ENCODE measurements at places on chromosomes 2 and 18.

GRCh38 chr18:79642626-79643025 lies 37.0 kb upstream of the CTDP1 start:
- DNase-seq = no peak

GRCh38 chr2:118535818-118536212 lies 311.6 kb downstream of the EN1 start:
- no peak for DNase-seq

DNA sequence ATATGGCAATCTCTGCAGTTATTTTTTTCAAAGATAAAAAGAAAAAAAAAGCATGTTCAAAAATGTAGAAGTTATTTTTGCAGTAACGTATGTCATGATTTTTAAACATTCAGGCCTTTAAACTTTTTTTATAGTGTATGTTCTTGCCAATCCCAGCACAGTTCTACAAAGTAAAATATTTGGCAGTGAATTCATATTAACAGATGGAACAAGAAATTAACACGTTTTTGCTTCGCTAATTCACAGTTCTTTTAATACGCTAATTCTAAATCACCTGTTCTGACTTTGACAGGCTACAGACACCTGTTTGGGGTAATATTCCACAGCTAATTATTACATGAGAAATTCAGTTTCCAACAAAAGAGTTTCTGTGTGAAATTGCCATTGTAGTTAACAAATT lies 183.2 kb downstream of the ARHGAP15 start:
- no peak for DNase-seq

DNA sequence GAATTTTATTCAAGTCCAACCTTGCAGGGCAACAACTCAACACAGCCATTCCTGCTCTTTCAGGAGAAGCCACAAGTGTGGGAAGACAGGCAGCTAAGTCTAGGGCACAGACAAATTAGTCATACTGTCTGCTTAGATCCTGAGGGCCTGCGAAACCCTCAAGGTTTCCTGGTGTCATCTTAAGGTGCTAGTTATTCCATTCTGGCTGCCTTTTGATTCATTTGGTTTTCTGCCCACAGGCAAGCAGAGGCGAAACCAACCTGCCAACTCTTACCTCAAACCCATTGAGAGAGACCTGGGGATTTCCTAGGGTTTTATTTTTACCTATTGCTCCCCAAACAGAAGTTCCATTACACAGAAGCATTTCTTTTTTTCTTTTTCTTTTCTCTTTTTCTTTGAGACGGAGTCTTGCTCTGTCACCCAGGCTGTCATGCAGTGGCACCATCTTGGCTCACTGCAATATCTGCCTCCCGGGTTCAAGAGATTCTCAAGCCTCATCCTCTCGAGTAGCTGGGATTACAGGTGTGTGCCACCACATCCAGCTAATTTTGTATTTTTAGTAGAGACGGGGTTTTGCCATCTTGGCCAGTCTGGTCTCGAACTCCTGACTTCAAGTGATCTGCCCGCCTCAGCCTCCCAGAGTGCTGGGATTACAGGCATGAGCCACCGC lies 23.7 kb upstream of the SCYGR1 start:
- DNase-seq = no peak

DNA sequence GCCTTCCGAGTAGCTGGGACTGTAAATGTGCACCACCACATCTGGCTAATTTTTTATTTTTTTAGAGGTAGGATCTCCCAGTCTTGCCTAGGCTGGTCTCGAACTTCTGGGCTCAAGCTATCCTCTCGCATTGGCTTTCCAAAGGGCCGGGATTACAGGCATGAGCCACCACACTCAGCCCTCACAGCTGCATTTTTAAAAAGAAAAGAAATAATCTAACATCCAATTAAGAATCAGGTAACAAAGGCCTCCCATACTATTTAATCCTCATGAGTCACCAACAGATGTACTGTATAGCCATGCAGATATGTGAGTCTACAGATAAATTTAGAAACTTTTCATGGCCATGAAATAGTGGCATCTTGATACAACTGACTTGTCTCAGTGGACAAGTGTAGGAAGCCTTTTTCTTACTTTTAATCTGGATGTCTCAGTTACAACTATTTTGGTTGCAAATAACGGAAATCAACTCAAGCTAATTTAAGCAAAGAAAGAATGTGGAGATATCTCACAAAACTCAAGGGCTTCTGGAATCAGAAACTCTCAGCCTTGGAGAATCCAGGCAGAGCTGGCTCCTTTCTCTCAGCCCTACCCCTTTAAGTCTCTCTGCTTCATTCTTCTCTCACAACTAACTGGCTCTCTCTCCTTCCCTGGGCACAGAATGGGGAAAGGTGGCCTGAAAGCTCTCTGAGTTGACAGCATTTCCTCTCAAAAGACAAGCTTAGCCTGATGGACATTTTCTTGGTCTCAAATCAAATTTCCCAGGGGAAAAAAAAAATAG lies 12.8 kb upstream of the PPM1B start:
- DNase-seq = no peak

DNA sequence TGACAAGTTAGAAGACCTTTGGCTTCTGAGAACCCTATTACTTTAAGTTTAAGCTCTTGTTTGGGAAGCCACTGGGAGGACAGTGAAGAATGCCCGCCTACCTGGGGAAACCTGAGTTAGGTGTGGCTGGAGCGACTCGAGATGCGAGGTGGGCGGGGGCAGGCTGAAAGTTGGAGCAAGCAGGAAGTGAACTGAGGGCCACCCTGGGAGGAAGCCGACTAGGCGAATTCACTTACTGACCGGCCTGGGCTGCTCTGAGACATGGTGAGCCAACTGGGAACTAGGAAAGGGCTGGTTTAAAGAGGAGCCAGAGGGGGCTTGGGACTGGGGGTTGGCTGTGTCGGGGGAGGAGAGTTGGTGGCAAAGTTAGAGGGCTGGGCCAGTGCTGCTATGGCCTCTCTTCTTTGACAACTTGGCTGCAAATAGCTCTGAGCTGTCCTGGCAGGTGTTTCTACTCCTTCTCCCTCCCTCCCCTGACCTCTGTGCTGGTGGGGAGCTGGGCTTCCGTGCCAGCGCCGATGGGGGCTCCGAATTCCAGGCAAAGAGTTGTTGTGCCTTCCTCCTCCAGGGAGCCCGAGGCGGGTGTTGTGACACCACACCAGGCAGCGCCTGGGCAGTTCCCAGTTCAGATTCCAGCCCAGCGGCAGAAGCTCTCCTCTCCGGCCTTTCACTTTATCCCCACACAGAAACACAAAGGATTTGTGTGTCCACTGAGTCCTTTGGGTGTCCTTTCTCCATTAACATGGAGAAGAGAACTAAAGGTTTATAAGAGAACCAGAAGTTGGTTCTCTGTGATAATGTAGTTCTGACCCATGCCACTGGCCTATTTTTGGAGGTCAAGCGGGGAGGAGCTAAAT lies at the start of gene VAMP8:
VAMP8 (plus strand) TSS at position 201 of the 857 bp plus-strand sequence; CDS start at position 262, 61 bp downstream.
- no peak for DNase-seq

DNA sequence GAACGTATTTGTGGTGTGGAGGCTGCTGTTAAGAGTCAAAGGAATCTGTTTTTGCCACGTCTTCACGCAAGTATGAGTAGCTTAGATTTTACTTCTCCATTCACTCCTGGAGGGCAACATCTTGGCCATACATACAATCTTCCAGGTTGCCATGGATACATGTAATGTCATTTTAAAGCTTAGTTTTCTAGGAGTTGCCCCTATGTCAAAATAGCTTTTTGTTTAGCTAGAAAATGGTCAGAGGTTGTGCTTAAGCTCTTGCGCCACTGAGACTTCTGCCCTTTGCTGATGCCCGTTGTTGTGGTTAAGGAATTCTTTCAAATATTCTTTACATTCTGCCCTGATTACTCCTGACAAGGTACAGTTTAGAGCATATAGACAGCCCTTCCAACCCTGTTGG lies 245.4 kb upstream of the TFPI start:
- DNase-seq = no peak

GRCh38 chr2:158202161-158202815 lies 100.6 kb downstream of the UPP2 start:
- no peak for DNase-seq

DNA sequence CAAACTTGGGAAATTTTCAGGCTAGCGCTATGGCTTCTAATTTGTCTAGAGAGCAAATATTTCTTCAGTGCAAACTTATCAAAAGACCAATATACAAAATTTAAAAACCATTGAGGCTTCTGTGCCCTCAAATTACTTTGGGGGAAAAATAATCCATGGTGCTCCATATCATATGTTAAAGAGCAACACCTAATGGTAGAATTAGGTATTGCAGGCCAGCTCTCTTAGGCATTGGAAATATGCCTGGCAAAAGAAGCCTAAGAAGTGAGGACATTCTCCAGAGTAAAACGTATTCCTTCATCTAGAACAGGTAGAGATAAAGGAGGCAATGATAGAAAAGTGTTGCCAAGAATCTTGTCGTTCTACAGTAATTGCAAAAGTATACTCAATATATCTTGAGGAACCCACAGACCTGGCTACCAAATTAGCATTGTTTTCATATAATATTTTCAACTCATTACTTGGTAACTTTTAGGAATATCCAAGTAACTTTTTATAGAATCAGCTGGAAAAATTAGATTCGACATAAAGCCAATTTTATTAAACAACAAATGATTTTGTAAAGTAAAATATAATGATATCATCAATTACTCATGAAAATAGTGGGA lies 401.1 kb downstream of the BCL11A start:
- no peak for DNase-seq

GRCh38 chr18:44637210-44638033 lies 43.3 kb upstream of the SETBP1 start:
- DNase-seq = no peak

DNA sequence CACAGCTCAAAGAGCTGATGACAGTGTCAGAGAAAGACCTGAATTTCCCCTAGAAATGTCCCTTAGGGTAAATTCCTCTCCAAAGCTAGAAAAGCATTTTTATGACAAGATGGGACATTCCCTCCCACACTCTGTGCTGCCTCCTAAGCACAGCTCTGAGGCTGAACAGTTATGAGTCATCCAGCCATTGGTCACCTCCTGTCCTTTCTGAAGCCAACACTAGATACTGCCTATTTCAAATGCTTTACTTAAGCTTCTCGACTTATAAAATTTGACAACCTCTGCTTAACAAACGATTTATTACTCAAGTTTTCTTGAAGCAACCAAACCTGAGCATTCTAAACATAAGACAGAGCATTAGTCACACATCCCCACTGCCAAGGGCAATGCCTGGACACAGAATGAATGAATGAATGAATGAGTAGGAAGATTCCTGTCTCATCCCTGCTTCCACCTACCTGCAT lies 35.4 kb downstream of the B4GALT6 start:
- DNase-seq = no peak

DNA sequence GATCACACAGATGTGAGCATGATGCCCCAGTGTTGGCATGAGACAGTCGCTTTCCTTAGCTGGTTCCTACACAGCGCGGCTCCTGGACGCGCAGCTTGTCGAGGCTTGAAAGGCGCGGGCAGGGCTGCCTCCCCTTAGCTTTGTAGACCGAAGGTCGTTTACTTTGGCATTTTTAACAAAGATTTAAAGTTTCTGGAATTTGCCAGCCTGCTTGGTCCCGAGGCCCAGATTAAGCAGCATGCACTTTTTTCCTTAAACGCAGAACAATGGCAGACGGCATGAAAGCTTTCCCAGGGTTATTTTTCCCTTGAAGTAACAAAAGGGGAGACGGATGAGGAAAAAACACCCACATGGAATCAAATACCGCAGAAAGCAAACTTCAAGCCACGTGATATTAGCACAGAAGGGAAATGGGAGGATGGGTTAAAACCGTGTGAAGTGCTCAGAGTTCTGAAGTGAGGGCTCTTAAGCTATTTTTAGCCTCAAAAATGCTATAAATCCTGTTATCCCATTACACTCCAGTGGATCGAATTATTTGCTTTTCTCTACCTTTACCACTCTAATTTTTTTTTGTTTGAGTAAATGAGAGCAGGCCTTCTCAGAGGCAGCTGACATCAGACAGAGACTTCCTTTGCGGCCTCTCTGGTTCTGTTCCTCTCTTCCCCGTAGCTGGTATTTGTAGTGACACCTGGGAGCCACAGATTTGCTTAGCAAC lies 55.7 kb downstream of the NPAS2 start:
- no peak for DNase-seq

- no peak for DNase-seq
These were observed 7.5 kb downstream of the PUM2 start for GRCh38 chr2:20343128-20343527.

- DNase-seq = no peak
These were observed 126.7 kb downstream of the OSBPL1A start for GRCh38 chr18:24270937-24271380.

Data from NCI-H1436 treated with DMSO at 0.1 percent for 48 hours (cell line).